ENCODE measurements at places on chromosomes 2 and 18.

DNA sequence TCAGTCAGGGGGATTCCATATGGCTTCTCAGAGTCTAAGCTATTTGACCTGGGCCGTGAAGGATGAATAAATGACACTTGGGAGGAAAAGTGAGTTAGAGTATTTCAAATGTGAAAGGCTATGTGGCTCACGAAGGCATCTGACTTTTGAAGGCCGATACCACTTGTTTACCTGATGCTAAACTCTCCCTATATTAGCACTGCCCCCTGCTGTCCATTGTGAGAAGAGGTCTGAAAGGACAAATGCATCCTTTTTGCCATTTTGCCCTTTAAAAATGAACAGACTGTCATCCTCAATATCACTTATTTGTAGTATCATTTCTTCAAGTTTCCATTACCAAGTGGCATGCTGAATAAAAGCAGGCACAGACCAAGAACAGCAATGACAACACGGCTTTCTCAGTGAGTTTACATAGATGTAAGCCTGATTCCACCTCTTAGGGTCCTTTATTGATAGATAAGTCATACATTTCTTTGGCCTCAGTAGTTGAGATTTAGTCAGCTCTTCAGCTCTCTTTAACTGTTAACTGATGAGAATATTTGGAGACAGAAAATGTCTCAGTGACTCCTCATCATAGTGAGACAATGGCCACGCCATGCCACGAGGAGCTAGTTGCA, 40.1 kb downstream of the DOCK10 start:
- peak; percentile 66 for DNase-seq

DNA sequence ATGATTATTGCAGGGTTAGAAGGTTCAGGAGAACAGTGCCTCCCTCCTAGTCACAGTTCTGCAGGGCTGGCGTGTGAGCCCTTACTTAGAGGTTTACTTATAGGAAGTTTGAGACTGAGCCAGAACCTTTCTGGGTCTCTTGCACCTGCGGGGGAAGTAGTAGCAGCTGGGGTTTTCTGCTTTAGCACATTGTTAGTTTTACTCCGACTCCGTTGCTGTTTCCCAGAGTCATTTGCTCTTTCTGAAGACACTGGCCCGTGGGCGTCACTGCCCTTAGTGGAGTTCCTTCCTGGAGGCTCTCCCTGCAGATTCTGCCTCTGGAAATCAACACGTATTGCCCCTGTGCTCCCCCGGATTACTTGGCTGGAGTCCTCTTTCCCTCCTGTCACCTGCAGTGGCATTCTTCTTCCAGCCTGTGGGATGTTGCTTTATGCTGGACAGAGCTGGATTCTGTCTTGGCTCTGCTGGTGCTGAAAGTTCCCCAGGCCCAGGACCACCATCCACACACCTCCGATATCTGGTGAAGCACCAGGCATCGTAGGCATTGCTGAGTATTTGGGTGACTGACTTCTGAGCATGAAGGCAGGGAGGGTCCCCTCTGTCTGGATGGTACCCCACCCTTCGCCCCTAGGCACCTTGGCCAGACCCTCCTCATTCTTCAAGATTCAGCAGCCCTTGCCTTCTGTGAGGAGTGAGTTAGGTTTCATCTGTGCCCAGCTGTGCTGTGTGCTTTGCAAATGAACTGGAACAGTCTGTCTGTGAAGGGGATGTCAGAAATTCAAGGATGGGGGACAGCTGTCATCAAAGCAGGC, 51.7 kb downstream of the AGAP1 start:
- DNase-seq: no peak

DNA sequence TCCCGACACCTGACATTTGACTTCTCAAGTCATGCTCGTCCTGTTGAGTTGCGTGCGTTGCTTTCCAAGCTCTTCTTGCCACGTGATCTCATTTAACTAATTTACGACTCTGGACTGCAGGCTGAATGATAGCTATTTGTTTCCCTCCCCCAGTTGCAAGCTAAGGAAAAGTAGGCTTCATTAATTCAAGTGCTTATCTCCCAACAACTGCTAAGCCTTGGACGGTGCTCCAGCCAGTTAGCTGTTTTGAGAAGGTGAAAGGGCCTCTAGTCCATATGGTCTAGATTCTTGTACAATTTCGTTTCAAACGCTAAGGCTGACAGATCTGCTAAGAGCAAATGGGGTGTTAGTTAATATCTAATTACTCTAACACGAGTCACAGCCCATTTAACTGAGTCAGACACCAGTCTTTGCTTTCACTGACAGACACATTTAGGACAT, 21.1 kb downstream of the GPR45 start:
- DNase-seq: no peak

GRCh38 chr18:27175914-27176313, 9.2 kb downstream of the CHST9 start:
- DNase-seq: no peak

GRCh38 chr18:36993068-36993467, 164.1 kb downstream of the KIAA1328 start:
- DNase-seq: no peak

Data from activated T-cell treated with anti-CD3 and anti-CD28 coated beads, Interleukin-2, amount 50 U/mL, for 48 hours (primary cell).